ENCODE measurements at places on chromosomes 6 and 20.

DNA sequence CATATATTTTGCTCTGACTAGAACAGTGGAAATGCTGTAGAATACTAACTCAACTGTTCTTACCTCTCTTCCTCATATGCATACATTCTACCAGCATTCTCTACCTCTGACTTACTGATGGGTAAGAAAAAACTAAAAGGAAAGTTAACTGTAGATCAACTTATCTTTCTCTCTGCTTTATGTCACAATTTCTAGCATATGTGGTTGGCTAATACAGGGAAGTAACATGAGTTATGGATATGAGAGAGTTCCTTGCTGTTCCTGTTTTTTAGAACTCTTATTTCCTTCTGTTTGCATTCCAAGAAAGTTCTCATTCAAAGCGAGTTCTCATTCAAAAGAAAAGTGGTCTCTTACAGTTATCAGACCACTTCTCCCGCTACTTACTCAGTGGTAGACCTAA, 226.8 kb upstream of the SGK1 start:
- DNase-seq = no peak

GRCh38 chr6:141580988-141581552, 551.7 kb upstream of the GJE1 start:
- DNase-seq = no peak

DNA sequence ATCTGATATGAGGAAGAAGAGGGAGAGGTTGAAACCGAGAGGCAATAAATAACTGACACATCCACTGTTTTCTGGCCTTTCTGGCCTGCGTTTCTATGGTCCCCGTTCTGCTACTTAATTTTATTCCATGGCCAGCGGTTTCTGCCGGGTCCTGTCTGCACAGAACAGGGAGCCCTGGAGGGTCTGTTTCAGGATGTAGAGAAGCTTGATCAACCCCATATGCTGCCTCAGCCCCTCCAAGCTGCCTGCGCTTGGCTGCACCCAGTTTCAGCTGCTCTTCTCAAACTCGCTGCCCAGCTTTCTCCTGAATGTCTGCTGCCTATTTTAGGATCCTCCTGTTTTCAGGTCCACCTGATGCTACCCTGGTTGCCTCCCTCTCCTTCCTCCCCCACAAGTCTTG, 18.5 kb upstream of the PACSIN1 start:
- no peak for DNase-seq

DNA sequence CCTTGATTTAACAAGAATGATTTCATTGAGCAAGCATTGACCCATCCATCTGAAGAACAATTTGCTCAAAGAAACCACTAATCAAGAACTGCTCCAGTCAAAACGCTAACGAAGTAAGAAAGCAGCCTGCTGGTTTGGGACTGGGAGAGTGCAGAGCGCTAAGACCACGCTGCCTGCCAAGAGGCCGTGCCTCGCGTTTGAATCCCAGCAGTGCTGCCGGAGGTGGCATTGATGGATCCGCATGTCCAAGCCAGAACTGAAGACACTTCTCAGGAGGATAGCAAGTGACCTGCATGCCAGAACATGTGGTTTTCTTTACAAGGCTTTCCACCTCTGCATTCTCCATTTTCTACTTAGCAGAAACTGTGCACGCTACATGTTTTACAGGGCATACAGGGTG, 105.2 kb upstream of the FOXC1 start:
- DNase-seq = no peak

GRCh38 chr20:24894967-24895366, 54.1 kb upstream of the CST7 start:
- no peak for DNase-seq

DNA sequence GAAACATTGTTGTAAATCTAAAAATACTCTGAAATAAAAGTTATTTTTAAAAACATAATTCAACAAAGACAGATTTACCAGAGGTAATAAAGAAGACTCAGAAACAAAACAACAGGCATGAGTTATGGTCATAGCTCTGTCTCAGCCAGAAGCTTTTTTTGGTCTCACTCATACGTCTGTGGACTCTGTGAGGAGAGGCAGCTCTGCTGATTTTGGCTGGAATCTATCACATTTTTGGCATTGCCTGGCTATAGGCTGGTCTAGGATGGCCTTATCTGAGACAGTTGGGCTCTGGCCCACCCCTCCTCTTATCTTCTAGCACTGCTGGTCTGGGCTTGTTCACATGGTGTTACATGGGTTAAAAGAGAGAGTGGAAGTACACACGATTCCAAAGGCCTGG, 514.0 kb upstream of the BTBD3 start:
- DNase-seq = no peak

- no peak for DNase-seq
Observed at GRCh38 chr6:40877362-40877761, 161.7 kb downstream of the UNC5CL start.

- DNase-seq = no peak
Observed at GRCh38 chr6:145898376-145898775, 65.8 kb downstream of the SHPRH start.

GRCh38 chr6:54463354-54464024, 155.2 kb downstream of the TINAG start:
- DNase-seq = no peak

DNA sequence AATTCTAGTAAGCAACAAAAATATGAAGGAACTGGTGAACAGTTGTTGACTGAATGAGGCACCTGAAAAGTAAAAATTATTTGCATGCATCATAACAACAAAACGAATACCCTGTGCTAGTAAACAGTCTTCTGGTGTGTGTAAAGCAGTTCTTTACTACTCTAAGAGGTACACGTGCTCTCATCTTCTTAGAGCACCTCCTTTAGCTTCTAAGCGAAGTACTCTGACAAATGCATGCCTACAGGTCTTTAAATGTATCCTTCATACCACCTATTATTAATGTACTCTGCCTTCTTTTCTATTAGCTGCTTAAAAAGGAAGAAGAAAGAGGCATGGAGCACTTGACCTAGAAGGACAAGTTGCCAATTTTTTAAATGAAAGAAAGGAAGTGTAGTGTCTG, 32.2 kb upstream of the MYB start:
- no peak for DNase-seq

DNA sequence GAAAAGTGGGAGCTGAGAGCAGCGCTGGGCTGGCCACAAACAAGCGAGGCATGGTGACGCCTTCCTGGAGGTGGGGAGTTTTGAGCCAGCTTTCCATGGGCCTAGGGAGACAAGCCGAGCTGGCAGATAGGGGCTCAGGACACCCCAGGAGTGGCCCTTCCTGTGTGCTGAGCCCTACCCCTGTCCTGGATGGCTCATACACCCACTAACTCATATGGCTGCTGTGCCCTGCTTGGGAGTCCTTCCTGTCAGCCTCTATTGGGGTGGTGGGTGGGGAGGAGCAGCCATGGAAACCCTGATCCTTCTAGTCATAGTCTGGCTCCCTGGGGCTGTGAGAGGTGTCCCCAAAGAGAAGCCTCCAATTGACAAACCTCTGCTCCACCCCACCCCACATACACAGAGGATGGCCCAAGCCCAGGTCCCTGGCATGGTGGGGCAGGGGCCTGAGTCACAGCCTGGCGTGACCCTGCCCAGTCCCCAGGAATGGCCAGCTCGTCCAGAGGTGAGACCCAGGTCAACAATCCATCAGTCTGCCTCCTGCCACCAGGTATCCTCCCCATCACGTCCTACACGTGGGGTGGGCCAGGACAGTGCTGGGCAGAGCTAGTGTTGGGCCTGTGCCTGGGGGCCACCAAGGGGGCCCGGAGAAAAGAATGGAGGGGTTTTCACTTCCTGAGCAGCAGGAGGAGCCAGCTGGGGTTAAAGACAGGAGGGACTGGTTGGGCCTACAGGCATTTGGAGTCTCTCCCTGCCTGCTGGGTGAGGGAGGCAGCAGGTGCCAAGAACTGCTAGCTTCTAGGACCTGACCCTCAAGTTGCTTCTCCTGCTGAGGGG, 52.2 kb downstream of the MRPL14 start:
- DNase-seq = no peak

GRCh38 chr6:154202339-154202738, 154.3 kb downstream of the IPCEF1 start:
- DNase-seq = no peak

GRCh38 chr6:155635416-155635815, 179.8 kb upstream of the NOX3 start:
- DNase-seq = no peak

- no peak for DNase-seq
Observed at GRCh38 chr20:41234041-41234440, 83.5 kb downstream of the ZHX3 start.

GRCh38 chr20:13221673-13222318, 722 bp downstream of the ISM1 start:
- no peak for DNase-seq

DNA sequence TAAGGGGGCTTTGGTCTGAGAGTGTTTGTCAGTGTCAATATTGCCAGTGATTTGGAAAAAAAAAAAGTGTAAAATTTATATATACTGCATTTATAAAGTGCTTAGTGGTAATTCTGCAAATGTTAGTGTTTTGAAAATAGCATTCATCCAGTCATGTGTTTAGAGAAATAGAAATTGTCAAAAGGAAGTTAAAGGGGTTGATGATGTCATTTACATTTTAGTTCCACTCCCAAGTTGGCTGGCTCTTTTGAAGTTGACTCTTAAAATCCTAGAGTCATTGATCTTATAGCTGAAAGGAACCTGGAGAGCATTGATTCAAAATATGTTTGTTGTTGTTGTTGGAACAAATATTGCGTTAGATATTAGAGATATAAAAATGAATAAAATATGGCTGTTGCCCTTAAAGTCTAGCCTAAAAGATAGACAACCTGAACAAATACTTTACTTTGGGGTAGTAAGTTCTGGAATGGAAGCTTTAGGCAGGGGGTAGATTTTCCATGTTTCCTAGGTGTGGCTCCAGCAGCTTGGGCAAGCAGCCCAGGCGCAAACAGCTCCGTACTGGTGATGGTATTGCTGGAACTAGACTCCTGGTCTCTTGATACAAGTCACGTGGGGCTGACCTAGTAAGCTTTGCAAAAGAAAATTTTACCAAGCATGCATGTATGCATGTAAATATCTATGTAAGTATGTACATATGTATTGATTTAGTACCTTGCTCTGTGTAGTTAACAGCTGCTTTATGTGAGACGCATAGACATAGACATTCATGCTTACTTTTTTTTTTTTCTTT, 46.3 kb downstream of the HIVEP1 start:
- no peak for DNase-seq

DNA sequence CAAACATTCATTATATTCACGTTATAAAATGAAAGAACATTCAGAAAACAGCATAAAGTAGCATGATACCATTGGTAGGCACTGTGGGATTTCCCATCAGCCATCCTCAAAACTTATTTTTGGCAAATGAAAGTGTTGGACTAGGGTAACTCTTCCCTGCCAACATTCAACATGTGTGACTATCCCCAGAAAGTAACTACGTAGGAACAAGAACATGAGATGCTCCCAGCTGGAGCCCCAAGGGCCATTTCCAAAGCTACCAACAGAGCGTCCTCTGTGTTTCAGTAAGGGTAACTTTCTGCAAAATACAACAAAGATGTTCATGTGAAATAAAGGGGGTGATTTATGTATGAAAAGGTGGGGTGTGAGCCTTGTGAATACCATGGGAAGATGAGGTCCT, 28.4 kb upstream of the PTPN1 start:
- no peak for DNase-seq

- DNase-seq = no peak
Observed at GRCh38 chr6:38215651-38216311, 396.3 kb downstream of the ZFAND3 start.

GRCh38 chr6:124765280-124765679, 197.0 kb upstream of the RNF217 start:
- no peak for DNase-seq

- no peak for DNase-seq
Observed at GRCh38 chr6:22350109-22350508, 53.3 kb upstream of the PRL start.

- no peak for DNase-seq
Observed at GRCh38 chr20:8912096-8912495, 156.8 kb upstream of the PLCB4 start.

DNA sequence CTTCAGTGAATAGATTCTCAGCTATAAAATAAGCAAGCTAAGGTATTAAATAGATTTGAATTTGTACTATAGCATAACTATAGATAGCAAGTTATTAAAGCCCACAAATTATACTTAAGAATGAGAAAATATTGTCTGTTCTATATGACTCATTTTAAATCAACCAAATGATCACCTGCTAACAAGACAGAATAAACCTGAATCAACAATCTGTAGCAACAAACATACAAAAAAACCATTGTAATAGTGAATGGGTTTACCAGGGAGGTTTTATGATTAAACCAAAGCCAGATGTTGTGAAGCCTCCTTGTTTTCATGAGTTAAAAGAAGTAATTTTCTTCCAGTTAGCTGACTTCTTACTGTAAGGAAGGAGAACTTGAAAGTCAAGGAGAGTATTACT, 71.9 kb upstream of the HTR1B start:
- no peak for DNase-seq

GRCh38 chr6:110800196-110800838, 15.0 kb downstream of the CDK19 start:
- DNase-seq = no peak

DNA sequence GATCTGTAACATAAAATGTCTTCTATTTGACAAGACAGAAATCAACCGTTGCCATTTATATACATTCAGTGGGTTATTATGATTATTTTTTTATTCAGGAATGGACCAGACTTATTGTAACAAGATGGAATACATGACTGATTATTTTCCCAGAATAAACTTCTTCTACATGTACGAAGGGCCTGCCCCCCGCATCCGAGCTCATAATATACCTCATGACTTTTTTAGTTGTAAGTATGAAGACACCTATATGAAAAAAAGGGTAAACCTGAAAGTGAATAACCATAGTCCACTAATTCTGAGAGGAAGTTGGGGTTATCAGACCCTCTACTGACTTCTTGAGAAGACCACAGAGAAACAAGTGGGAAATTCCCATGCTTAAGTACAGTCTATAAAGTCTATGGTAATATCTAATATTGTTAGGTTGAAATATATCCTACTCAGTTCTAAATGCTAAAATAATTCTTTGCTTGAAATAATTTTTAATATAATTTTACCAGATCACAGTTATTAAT, 15.9 kb downstream of the OR2A4 start:
- DNase-seq = no peak

DNA sequence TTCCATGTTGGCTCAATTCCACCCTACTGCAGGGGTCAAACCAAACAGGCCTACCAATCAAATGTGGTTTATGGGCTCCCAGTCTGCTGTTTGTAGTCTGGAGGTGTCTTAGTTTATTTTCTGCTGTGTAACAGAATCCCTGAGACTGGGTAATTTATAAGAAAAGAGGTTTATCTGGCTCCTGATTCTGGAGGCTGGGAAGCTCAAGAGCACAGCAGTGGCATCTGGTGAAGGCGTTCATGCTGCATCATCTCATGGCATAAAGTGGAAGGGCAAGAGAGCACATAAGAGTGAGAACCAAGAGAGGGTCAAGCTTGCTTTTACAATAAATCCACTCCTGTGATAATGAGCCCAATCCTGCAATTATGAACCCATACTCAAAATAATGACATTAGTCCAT, 85.4 kb downstream of the C6orf52 start:
- DNase-seq = no peak
